GM06990 (cell line): ENCODE measurements at places on chromosomes 7 and 10.

DNA sequence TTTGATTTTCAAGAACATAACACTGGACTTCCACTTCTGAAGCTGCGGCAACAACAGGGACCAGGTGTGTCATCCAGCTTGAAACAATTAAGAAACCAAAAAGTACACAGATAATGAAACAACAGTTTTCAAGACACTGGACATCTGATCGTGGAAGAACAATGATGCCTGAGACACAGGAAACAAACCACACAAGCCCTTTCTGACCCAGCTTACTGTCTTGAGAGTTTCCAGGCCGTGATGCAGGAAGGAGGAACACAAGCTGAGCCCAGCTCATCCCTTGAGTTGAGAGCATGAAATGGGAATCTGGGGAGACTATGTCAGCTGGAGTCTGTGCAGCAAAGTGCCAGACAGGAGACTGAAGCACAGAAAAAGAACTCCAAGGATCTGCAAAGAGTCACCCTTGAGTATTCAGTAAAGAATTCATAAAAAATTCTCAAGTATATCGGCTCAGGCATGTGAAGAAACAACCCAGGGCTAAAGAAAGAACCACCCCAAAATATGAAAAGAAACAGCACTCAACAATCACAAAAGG lies 91.6 kb downstream of the RNF32 start:
- DNase-seq = no peak

- no peak for DNase-seq
These were observed 121.3 kb downstream of the BMPER start for GRCh38 chr7:34026481-34027190.

- DNase-seq = no peak
These were observed 9.9 kb upstream of the OR2A5 start for GRCh38 chr7:144038887-144039286.

DNA sequence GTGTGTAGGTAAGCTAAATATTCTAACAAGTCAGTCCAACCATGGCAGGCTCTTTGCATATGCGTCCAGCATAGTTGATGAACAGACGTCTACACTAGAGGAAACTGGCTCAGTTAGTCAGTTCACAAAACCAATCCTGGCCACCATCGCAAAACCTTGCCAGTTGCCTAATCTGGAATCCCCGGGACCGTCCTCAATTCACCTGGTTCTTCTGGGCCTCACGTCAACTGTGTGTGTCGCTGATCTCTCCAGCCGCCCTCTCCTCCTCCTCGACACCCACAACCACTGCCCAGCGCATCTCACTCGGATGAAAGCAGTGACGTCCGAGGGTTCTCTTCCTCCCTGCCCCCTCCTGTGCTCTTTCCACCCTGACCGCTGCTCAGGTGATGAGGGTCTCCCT lies 217.8 kb upstream of the SH2B2 start:
- no peak for DNase-seq

GRCh38 chr10:73039635-73040034 lies 57.0 kb downstream of the P4HA1 start:
- DNase-seq = no peak

GRCh38 chr10:115861455-115861854 lies 411.6 kb downstream of the GFRA1 start:
- no peak for DNase-seq

DNA sequence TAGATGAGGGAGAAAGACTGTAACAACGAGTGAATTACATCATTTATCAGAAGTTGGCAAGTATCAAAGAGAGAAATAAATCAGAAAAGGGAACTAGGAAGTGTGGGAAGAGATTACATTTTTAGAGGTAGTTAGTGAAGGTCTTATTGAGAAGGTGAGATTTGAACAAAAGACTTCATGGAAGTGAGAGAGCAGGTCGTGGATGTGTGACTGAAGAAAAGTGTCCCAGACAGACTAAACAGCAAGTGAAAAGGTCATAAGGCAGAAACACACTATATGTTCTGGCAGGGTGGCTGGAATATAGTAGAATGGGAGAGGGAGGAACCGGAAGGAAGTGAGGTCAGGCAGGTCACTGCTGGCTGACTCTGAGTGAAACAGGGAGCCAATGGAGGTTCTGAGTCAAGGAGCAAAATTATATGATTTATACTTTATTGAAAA lies 35.7 kb upstream of the RHOBTB1 start:
- no peak for DNase-seq

DNA sequence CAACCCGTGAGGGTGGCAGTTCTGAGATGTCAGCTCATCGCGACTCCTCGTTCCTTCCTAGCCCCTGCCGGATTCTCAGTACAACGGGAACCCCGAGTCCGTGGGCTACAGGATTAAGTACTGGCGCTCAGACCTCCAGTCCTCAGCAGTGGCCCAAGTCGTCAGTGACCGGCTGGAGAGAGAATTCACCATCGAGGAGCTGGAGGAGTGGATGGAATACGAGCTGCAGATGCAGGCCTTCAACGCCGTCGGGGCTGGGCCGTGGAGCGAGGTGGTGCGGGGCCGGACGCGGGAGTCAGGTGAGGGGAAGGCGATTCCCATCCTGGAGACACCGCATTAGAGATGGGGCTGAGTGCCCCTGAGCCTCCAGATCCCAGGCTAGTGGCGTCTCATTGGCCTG lies 568.1 kb upstream of the FOXK1 start:
- no peak for DNase-seq

DNA sequence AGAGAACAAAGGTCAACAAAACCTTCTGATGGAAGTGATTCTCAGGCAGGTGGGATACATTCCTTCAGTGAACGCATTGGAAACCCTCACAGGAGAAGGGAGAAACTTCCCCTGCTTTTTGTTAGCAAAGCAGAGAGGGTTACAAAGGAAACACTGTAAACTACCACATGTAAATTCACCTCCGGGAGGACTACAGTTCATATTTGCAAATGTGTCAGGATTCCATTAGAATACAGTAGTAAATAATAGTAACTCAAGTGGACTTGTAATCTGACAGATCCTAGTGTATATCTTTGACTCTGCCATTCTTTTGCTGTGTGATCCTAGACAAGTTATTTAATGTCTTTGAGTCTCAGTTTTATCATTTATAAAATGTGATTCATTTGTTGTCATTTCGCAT lies 504.3 kb upstream of the NRP1 start:
- DNase-seq = no peak

- no peak for DNase-seq
These were observed 26.5 kb upstream of the POT1 start for GRCh38 chr7:124956160-124956559.

- no peak for DNase-seq
These were observed 55.8 kb downstream of the RBM20 start for GRCh38 chr10:110699859-110700468.

DNA sequence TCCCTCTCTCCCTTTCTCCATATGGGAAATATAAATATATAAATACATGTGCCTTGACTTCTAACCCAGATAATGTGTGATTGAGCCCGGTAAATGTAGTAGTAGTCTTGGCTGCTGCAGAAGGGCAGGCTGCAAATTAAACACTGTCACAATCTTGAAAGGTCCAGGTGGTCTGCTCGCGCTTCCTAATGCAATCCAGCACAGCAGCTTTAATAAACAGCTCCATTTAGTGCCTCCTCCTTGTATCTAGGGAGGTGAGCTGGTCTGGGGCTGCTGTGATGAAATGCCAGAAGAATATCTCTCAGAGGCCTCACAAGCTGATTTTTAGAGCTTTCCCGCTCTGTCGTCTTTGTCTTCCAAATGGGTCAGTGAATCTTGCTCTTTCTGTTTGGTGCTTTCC lies 782 bp downstream of the POU6F2 start:
- no peak for DNase-seq

DNA sequence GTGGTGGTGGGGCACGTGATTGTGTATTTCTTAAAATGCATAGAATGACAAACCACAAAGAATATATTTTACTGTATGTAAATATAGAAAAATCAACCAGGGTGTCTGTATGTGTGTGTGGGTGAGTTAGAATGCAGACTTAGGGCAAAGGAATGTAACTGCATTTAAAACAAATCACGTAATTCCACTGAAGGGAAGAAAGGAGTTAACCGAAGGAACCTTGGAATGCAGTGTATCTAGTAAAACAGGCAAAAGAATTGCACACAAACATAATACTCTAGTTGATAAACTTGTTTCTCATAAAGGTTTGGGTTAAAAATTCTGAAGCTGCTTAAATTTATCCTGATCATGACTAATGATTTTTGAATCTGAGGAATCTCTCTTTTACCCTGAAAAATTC lies 134.9 kb downstream of the ADRA2A start:
- DNase-seq = no peak

GRCh38 chr7:97578225-97578624 lies 153.7 kb upstream of the TAC1 start:
- no peak for DNase-seq

GRCh38 chr7:112112822-112113255 lies 93.4 kb downstream of the DOCK4 start:
- DNase-seq = no peak

GRCh38 chr10:5813091-5813340 lies 218 bp downstream of the GDI2 start:
- no peak for DNase-seq

DNA sequence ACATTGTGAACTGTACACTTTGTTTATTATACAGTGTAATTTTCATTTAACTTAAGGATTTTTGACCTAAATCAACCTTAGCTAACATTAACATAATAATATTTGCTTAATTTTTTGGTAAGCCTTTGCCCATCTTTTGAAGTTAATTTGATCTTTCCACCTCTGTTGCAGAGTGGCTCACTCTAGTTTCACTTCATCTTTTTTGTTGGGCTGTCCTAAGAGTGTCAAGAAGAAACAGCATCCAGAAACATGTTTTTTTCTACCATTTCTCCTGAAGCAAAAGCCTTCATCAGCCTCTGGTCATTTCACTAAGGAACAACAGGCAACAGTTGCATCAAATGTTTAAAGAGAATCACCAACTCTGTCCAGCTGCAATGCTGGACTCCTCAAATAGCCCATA lies 824.7 kb downstream of the REEP3 start:
- no peak for DNase-seq

DNA sequence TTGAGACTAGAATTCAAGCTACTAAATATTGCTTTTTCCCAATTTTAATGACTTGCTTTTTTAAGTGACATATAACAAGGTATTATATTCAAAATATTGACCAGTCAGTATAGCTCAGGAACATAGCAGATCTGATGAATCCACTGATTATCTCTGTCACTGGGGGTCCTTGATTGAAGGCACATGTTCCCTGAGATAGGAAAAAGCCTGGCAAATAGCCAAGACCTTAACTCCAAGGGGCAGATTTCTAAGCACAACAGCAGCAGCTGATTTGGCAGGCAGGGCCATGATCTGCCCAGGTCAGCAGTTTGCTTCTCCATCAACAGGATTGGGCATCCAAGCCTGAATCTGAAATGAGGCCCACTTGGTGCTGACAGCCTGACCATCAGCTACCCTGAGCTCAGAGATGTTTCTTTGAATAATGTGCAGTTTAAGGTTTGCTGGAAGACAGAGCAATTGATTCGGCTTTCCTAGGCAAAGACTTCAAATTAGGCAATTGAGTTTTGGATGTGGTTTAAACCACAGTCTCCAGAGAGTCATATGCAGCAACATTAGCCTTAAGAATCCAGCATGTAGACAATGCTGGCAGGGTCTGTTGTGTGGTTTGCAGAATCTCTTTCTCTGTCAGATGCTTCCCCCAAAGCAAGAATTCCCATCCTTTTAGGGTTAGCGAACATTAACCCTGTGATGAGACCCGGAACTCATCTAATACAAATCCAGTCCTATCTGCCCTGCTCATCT lies 352.6 kb downstream of the ADRA2A start:
- no peak for DNase-seq

- DNase-seq = no peak
These were observed 20.9 kb upstream of the AP5Z1 start for GRCh38 chr7:4754433-4755010.

DNA sequence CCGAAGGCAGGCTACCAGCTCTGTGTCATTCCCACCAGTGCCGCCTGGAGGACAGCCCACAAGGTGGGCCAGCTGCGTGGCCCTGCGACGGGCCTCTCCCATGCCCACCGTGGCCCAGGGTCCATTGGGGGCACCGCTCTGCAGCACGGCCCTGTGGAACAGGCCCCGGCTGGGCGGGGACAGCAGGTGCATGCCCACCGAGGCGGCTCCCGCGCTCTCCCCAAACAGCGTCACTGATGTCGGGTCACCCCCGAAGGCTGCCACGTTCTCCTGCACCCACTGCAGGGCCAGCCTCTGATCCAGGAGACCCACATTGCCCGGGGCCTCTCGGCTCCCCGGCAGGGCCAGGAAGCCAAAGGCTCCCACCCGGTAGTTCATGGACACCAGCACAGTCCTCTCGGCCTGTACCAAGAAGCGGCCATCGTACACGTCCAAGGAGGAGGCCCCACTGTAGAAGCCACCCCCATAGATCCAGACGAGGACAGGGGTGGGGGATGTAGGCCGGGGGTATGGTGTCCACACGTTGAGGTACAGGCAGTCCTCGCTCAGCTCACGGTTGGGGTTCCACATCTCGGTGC lies 2.3 kb downstream of the ACHE start:
- no peak for DNase-seq

DNA sequence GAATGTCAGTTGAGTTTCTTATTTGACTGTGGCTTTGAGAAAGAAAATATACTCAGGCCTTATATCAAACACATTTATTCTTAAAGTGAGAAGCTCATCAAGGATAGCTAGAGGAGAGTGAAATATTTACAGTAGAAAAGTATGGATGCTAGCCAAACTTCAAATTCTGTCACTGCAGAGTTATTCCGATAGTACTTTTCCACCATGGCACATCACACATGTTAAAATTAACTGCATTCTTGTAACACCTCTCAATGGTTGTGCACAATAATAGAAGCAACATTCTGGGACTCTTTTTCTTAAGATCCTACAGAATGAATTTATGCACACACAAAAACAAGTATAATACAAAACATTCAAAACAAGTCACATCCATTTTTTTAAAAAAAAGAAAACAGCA lies 4.5 kb downstream of the PPP1R3C start:
- DNase-seq = no peak

GRCh38 chr10:84360637-84361365 lies 32.4 kb downstream of the CCSER2 start:
- no peak for DNase-seq

GRCh38 chr10:132036887-132037675 lies 28.7 kb upstream of the JAKMIP3 start:
- DNase-seq = no peak

DNA sequence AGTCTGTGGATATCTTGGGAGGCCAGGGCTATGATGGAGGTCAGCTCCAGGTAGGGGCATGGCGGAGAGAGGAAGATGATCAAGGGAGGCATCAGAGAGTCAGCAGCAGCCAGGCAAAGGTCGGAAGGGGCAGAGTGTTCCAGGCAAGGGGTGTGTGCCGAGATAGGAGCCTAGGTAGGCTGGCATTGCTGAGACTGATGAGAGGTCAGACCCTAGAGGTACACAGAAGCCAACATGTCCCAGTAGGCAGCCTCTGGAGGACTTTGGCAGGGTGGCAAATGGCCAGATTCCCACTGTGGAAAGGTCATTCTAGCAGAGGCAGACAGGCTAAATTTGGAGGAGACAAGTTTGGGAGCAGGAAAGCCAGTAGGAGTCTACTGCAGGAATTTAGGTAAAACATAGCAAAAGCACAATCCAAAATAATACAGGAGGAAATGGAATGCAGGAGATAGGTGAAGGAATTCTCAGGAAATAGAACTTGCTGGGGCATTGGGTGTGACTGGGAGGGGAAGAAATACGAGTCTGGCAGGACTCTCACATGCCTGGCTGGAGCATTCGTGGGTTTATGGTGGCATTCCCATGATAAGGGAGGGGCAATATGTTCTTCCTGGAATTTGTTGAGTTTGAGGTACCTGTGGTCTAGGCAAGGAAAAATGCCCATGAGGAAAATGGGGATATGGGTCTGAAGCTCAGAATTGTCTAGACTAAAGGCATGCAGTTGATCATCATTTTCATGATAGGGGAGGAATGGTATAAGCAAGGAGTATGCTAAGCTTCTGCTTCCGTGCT lies 25.7 kb downstream of the TMEM176A start:
- DNase-seq = no peak

- no peak for DNase-seq
These were observed 29.3 kb downstream of the TNS3 start for GRCh38 chr7:47552621-47553020.
